ENCODE measurements at places on chromosomes 11 and 22. TPM values are rescaled to one million over a fixed set of nuclear protein-coding genes. Genes with fewer than 3 reads are reported as not detected.
A peak's percentile ranks its signal among the peaks of the same experiment; 100 is the strongest.

- no peak for DNase-seq
These were observed 22.9 kb downstream of the FAR1 start for GRCh38 chr11:13691286-13691899.

DNA sequence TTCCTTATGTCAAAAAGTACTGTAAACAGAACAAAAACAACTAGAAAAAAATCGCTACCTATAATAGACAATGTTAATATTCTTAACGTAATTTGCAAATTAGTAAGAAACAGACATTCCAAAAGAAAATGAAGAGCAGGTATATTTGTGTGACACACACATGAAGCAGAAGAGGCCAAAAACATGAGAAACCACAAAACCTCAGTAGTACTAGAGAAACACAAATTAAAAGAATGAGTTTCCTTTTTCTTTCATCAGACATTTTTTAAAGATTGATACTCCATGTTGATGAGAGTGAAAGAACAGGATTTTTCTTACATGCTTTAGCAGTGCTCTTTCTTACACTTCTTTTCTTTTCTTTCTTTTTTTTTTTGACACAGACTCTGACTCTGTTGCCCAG is 34.2 kb upstream of the PCF11 start:
- no peak for DNase-seq

DNA sequence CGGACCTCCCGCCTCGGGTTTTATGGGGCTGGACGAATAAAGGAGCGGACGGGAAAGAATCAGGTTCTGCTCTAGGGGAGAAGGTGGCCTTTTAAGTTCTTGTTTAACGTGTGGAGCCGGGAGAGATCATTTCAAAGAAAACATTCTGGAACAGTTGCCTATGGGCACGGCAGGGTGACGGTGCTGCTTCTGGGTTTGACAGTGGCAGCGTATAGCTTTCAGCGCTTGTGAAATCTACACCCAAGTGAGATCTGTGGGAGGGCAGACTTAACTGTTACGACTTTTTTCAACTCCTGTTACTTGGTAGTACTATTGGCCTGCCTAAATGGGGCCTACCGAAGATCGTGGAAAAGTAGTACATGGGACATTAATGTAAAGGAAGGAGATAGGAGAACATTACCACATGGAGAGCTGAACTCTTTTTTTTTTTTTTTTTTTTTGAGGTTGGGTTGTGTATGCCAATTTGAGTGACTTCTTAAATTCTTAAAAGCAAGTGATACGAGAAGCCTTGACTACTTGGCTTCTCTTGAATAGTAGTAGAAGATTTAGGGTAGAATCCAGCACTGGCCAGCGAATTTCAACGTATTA is 743 bp downstream of the USP47 start:
- no peak for DNase-seq

- DNase-seq, result no peak
These were observed 324.1 kb upstream of the NCAM1 start for GRCh38 chr11:112637076-112637475.

GRCh38 chr11:107740271-107740670 is 28.4 kb upstream of the SLN start:
- no peak for DNase-seq

- peak; percentile 3 for DNase-seq
These were observed 50.3 kb downstream of the TEAD1 start for GRCh38 chr11:12724301-12725054.

DNA sequence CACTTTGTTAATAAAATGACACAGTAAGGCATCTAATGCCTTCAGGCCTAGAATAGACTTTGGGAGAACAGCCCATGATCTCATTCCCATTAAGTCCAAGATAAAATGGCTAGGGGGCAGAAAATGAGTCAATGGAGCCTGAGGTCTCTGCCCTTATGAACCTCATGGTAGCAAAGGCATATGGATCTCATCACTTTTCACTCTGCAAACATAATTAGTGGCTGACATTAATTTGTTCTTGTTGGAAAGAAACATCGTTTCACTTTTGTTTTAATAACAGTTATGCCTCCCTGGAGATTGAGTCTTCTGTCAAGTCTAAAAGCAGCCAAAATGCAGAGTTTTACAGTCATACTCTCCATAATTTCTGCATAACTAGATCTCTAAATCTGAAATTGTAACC is 111.8 kb upstream of the API5 start:
- no peak for DNase-seq

DNA sequence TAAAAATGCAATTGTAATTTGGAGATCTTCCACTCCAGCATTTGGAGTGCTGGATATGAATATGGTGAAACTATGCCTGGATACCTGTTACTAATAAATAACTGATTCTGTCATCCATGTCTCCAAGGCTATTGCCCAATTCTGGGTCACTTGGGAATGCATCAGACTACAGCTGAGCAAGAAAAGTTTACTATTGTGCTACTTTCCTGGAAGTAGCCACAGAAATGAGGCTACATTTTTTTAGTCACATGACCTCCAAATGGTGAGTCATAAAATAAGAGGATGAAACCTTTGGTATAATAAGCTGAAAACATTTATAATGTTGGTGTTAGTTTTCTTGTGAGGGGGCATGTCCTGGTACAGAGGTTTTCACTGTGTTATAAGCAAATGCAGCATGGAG is 44.4 kb downstream of the DCDC1 start:
- DNase-seq, result no peak

DNA sequence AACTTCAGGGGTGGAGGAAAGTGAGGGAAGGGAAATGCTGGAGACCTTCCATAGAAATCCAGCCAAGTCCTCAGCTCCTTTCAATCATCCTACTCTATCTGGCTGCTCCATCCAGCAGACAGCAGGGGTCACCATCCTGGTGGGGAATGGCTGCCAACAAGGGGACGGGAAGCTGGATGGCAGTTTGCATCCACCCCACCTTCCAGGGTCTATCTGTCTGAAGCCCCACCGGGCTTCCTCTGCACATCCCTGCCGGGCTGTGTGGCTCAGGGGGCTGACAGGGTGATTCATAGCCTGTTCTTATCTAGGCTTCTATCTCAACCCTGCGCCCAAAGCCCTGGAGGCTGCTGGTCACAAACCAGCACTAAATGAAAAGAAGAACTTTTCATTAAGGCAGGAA is 1.1 kb downstream of the SYTL2 start:
- DNase-seq, result no peak

DNA sequence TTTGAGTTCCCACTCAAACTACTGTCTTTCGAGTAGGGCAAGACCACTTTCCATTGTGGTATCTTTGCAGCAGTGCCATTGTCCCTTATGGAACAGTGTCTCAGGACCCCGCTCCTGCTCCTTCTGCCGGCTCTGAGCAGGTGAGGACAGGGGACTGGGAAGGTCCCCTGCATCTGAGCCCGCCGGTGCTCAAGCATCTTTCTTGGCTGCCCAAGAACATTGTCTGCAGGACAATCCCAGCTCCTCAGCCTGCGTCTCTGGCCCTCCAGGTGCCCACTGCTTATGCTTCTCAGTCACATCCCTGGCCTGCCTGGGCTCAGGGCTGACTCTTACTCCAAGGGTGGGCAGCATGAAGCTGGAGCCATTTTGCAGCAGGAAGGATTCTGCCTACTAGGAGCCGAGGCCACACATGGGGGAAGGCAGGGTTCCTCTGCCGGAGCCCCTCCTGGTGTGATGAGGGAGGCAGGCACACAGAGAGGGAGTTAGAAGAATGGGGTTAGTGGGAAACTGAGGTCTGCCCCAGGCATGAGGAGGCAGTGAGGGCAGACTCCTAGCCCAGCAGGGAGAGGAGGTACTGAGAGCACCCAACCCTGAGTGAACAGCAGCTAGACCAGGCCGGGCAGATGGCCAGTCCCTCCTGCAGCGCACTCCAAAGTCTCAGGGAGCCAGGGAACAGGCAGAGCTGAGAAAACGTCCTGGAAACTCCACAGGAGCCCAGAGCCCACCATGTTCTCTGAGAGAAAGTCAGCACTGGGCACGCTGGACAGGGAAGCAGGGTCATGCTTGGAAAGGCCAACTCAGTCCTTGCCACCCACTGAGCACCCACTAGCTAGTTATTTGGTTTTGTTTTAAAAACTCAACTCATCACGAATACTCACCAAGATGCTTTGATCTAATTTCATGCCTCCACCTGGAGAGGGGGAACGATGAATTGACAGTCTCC is 7.5 kb upstream of the PPARA start:
- DNase-seq, result no peak

- no peak for DNase-seq
These were observed 5.7 kb upstream of the KIRREL3 start for GRCh38 chr11:127006311-127006710.

GRCh38 chr11:109972939-109973338 is 120.3 kb upstream of the ZC3H12C start:
- no peak for DNase-seq

GRCh38 chr11:78795621-78796261 is 221.1 kb upstream of the NARS2 start:
- no peak for DNase-seq

- no peak for DNase-seq
These were observed 76.2 kb upstream of the VPREB1 start for GRCh38 chr22:22168190-22168940.

DNA sequence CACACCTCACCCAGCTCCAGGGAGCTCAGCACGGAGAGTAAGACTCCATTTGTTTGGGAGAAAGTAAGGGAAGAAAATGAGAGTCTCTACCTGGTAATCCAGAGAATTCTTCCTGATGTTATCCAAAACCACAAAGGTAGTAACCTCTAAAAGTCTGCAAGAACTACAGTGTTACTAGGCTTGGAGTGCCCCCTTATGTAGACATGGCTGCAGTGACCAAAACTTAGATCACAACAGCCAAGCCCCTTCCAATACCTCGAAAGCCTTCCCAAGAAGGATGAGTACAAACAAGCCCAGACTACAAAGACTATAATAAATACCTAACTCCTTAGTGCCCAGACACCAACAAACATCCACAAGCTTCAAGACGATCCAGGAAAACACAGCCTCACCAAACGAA is 4.9 kb downstream of the UBE2L6 start:
- no peak for DNase-seq

GRCh38 chr11:27460158-27460978 is 12.2 kb downstream of the LGR4 start:
- no peak for DNase-seq

- DNase-seq, result no peak
These were observed 16.3 kb downstream of the OR2AG2 start for GRCh38 chr11:6755303-6755952.

GRCh38 chr11:10379426-10379825 is 74.6 kb downstream of the ADM start:
- DNase-seq, result no peak

GRCh38 chr11:29231586-29231985 is 785.2 kb downstream of the KCNA4 start:
- no peak for DNase-seq

GRCh38 chr11:75717608-75718418 is at the start of gene MOGAT2:
TSS of gene MOGAT2 (plus strand) at chr11:75717838. CDS start at chr11:75717889, 51 bp downstream.
- no peak for DNase-seq

DNA sequence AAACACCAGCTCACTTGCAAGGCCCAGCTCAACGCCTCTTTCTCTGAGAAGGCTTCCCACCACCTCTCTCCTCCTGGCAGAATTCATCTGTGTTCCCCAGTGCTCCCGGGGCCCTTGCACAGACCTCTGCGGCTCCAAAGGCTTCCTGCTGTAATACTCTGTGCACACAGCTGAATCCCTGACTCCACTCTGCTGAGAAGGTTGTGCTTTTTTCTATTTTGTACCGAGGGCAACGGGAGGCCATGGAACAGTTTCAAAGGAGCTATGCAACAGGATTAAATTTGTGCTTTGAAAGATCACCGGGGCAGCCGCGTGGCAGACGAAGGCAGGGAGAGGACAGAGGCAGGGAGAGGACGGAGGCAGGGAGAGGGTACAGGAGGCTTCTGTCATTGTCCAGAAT is 49.2 kb upstream of the SYT7 start:
- DNase-seq, result no peak

- no peak for DNase-seq
These were observed 5.1 kb downstream of the PARVA start for GRCh38 chr11:12382451-12382850.

- no peak for DNase-seq
These were observed 3.3 kb upstream of the FXYD2 start for GRCh38 chr11:117827521-117828511.

DNA sequence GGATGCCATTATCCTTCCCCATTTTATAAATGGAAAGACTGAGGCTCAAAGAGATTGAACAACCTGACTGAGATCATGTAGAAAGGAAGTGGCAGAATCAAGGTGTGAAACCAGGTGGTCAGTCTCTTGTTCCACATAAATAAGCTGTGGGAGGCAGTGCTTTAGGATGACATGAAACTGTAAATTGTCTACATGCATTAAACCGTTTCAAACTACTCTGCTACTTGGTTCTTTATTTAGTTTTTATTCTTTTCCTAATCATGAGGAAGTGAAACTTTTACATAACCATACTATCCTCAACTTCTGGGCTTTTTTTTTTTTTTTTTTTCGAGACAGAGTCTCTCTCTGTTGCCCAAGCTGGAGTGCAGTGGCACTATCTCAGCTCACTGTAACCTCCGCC is 34.9 kb downstream of the CADM1 start:
- DNase-seq, result no peak

DNA sequence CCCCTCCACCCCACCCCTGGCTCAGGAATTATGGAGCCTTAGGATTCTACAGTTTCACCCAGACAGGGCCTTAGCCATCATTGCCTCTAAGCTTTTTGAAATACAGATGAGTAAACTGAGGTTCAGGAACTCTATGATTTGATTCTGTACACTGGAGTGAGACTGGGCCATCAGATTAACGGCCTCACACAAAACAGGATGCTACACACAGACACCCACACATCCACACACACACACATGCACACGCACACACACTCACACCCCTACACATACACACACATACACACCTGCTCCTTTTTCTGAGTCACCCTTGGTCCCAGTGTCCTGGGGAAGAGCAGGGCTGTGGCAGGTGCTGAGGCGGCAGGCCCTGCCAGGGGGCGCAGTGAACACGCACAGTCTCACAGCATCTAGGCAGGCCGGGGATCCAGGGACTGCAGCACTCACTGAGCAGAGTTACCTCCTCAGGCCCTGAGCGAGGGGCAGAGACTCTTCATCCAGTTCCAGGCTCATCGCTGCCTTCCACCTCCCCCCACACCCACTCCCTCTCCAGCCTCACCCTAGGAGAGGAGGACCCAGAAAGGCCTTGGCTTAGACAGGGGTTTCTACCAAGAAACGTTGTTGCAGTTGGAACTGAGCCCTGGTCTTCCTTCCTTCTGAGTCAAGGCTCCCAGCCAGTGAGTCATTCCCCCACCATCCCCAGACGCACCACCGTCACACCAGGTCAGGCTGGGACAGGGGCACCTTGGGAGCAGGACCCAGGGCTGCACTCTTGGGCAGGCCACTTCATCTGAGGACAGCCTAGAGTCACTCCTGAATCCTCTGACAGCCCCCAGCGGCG is 89.8 kb upstream of the PARVA start:
- DNase-seq, result no peak

Gene OR52N4
- not detected for total RNA-seq

Gene BIRC3
- total RNA-seq, result 5.6 TPM

Gene TLCD5
- total RNA-seq, result 0.56 TPM

Gene HTR3A
- total RNA-seq, result not detected

Gene C22orf42
- not detected for total RNA-seq
